ENCODE measurements at places on chromosomes 12 and 14.

- no peak for DNase-seq
Observed at GRCh38 chr14:55038708-55039107, 11.7 kb downstream of the SOCS4 start.

DNA sequence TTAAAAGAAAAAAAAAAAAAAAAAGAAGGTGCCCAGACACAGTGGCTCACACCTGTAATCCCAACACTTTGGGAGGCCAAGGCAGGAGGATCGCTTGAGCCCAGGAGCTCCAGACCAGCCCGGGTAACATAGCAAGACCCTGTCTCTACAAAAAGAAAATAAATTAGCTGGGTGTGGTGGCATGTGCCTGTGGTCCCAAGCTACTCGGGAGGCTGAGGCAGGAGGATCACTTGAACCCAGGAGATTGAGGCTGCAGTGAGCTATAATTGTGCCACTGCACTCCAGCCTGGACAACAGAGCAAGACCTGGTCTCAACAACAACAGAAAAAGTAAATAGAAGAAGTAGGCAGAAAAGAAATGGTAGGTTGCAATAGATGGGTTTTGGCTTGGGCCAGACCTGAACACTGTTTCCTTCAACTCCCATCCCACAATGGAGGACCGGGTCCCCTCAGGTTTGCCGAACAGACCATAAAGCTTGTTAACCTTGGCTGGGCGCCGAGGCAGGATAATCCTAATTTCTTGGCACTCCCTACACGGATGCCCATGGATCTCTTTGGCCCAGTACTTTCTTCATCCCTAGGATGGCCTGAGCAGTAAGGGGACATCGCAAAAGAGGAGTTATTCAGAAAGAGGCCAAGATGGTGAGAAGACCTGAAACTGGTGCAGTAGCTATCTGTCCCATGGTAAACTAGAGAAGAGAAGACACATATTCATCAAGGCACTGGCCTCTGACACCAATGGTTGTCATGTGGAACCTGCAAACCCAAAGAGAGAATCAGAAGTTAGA is 165.5 kb upstream of the CCND2 start:
- no peak for DNase-seq

DNA sequence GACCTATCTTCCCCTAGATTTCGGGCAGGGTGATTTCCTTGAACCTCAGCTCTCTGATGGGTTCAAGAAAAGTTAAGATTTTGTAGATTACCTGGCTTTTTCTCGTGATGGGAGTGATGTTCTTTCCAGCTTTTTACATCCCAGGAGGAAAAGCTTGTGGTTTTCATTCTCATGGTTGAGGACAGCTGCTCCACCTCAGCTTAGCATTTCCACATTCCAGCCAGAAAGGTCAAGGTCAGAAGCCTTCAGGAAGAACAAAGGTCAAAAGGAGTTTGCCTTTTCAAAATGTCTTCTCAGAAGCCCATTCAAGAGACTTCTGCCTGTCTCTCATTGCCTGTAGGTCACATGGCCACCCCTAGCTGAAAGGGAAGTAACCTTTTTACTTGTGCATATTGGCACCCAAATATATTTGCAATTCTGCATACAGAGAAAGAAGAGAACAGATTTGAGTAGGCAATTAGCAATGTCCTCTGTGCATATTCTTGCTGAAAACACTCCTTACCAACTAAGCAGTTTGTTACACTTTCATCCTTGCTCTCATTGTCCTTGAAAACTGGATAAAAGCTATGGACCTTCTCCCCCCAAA is 6.6 kb upstream of the ADGRD1 start:
- no peak for DNase-seq

DNA sequence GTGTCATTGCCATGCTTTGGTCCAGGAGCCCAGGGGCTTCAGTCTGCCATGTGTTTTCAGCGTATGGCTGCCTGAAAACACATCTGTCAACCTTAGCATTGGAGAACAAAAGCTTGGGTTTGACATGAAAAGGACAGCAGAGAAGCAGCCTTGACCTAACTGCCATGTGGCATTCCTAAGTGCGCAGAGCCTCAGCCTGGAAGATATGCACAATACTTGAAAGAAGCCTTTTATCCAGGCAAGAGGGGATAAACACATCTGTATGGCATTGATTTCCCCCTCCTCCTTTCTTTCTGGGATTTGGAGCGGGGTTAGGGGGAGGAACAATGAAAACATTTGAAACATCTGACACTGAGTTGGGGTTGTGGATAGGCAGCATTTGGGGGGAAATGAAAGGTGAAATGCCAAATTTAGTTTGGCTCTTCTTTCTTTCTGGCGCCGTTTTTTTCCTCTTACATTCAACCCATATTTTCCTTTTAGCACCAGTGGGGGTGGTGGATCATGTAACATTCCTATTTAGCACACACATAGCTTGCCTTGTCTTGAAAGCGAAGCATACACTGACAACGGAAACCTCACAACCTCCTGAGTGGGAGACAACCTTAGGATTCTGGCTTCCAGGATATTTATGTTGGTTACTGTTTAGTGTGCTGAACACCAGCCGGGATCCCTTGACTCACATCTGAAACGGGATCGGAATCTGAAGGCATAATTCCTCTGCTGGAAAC is 177.0 kb downstream of the C12orf75 start:
- DNase-seq = no peak

DNA sequence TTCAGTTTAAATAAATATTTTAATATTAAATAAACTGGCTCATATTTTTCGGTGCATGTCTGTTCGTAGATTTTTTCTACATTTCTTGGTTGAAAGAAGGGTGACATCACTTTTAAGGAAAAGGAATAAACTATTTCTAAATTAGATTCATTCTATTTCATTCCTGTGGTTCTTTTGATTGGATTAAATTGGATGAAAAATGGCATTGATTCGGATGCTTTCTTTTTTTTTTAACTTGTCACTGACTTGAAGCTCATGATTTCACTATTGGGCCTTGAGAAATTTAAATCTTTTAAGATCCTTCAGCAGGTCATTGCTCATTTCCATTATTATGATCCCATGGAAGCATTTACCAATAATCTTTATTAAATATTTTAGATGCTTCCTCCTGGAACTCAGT is 113.1 kb upstream of the RASSF8 start:
- no peak for DNase-seq
